ENCODE measurements at places on chromosomes 4 and X.

DNA sequence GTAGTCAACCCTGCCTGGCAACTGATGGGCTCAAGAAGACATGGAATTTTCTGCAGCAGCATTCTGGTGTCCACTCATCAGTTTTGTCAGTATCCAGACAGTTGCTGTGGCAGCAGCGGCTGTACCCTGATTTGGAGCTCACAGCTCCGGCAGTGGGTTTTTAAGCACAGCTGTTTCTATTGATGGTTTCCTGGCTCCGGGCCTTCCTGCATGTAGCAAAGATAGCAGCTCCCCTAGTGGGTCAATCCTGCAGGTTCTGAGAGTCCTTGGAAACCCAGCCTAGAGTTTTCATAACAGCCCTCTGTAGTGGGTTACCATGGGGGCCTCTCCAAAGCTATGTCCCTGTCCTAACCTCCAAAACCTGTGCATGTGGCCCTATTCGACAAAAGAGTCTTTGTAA, 84.0 kb upstream of the ATP6AP2 start:
- DNase-seq = no peak

GRCh38 chrX:34658326-34658725, 1.2 kb upstream of the TMEM47 start:
- no peak for DNase-seq

DNA sequence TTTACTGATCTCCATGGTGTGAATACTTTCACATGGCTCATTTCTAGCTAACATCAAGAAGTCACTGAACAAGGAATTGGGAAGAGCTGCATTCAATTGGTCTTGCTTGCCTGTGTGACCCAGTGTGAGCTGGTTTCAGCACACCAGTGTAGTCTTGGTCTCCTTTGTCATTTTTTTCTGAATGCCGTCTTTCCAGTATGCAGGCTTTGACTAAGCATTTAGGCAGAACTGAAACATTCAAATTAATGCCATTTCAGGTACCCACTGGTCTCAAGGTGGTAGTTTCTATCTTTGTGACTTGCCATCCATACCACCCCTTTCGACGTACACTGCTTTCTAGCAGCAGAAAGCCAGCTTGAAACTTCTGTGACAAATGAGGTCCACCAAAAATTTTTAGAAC, 550.5 kb upstream of the BOD1L1 start:
- DNase-seq = no peak

GRCh38 chr4:61309616-61310015, 109.5 kb downstream of the ADGRL3 start:
- DNase-seq = no peak

- DNase-seq = no peak
Observed at GRCh38 chrX:24229976-24230375, 80.4 kb downstream of the ZFX start.

- DNase-seq = no peak
Observed at GRCh38 chrX:110669572-110669971, 126.0 kb downstream of the CHRDL1 start.

GRCh38 chrX:37712458-37712857, 26.9 kb downstream of the XK start:
- no peak for DNase-seq

GRCh38 chrX:110578270-110578669, 217.3 kb downstream of the CHRDL1 start:
- DNase-seq = no peak

DNA sequence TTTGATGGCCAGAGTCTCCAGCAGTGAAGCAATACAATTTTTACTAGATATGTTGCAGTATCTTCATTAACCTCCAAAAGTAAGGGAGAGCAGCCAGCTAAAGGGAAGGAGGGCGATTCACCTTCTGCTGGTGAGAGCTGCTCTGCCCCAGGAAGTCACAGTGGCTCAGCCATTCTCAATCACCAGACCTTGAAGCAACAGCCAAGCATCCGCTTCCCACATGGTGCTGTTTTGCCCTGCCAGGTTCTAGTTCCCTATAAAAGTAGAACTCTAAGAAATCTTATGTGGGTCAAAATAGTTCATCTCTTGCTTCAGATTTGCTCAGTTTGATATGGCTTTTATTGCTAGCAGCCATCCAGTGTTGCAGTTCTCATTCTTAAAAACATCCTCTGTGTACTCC, 166.8 kb downstream of the STIM2 start:
- DNase-seq = no peak

- DNase-seq = no peak
Observed at GRCh38 chr4:82450966-82451755, 20.8 kb downstream of the ENOPH1 start.

DNA sequence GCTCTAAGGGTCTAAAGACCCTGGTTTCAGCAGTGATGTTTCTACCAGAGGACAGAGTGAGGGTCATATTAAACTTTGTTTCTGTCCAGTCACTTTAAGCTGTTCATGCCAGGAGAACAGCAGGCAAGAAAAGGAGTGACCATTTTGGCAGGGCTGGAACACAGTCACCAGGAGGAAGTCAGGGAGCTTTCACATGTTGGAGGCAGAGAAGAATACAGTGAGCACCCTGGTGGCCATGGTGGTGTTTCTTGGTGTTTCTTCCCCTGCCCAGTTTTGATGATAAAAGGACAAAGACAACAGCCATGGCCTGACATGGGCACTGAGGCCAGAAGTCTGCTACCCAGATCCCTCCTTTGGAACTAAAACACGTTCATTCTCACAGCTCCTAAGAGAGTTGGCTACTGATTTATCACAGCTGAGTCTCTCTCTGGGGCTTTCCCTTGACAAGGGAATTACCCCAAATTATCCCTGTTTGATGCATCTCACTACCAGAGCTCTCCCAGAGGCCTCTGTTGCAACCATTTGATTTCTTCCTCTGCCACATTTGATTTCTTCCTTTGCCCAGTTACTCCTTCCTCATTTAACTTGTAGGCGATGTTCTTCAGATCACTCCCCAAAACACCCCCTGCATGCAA, 106.4 kb upstream of the NWD2 start:
- DNase-seq = no peak

- DNase-seq = peak; percentile 51
Observed at GRCh38 chrX:49925176-49925575, 2.8 kb downstream of the CLCN5 start.

GRCh38 chr4:53847965-53848364, 216.4 kb downstream of the CHIC2 start:
- no peak for DNase-seq

DNA sequence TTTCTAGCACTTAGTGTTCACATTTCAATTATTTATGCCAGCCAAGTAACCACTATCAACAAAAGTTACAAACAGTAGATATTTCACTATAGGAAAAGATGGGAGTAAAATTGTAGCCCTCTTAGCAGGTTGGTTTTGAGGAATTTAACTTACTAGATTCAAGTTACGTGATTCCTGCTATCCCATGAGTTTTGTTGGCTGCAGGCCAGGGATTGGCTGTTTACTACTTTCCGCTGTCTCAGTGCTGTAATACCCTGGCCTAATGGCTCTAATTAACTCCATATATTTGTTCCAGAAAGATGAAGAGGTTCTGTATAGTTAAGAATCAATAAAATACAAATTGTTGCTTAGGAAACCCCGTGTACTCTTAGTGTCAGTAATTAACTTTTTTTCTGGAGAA, 55.5 kb upstream of the MAGED1 start:
- DNase-seq = no peak

- peak; percentile 70 for DNase-seq
Observed at GRCh38 chr4:105619188-105619931, 66.9 kb downstream of the ARHGEF38 start.

DNA sequence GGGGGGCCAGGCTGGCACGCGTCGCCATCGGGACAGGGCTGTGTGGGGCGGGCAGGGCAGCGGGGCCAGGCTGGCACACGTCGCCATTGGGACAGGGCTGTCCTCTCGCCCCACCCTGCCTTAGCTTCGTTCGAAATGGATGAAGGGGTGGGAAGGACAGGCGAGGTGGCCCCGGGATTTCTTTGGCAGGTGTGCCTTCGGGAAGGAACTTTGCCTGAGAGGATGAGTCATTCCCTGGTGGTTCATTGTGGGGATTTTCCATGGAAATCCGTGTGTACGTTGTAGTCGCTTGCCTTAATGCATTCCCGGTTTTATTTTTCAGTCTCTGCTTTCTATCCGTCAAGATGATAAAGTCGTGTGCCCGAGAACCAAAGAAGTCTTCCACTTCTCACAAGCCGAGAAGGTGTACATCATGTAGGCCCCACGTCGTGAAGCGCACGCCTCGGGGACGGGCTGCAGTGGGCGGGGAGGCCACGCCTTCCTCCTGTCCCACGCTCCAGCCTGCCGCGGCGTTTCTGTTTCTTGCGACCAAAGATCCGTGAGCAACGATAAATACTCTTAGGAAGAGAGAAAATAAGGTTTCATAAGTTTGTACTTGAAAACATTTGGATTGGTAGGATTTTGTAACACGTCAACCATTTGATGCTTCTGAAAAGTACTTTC, 8.1 kb upstream of the UVSSA start:
- no peak for DNase-seq

GRCh38 chr4:168849030-168849675, 160.9 kb downstream of the CBR4 start:
- DNase-seq = no peak

- no peak for DNase-seq
Observed at GRCh38 chr4:157895205-157895604, 277.6 kb downstream of the GASK1B start.
